ENCODE measurements at places on chromosomes 13 and 19.

- DNase-seq = no peak
These were observed 405.8 kb downstream of the FGF9 start for GRCh38 chr13:22076658-22077057.

DNA sequence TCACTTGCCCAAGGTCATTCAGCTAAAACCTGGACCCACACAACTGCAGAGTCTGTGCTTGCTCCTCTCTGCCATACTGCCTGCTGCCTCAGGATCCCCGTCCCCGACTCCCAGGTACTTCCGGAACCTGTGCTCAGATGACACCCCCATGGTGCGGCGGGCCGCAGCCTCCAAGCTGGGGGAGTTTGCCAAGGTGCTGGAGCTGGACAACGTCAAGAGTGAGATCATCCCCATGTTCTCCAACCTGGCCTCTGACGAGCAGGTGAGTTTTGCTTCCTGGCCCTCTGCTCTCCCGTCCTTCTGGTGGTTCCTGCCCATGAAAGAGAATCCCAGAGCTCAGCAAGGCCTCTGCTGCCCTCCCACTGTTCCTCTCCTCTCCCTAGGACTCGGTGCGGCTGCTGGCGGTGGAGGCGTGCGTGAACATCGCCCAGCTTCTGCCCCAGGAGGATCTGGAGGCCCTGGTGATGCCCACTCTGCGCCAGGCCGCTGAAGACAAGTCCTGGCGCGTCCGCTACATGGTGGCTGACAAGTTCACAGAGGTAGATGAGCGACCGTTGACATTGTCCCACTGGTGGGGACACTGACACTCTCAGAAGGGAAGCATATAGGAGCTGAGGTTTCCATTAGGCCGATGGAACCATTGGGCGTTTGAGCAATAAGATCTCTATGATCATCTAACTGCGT lies 22.9 kb downstream of the PPP2R1A start:
- no peak for DNase-seq

DNA sequence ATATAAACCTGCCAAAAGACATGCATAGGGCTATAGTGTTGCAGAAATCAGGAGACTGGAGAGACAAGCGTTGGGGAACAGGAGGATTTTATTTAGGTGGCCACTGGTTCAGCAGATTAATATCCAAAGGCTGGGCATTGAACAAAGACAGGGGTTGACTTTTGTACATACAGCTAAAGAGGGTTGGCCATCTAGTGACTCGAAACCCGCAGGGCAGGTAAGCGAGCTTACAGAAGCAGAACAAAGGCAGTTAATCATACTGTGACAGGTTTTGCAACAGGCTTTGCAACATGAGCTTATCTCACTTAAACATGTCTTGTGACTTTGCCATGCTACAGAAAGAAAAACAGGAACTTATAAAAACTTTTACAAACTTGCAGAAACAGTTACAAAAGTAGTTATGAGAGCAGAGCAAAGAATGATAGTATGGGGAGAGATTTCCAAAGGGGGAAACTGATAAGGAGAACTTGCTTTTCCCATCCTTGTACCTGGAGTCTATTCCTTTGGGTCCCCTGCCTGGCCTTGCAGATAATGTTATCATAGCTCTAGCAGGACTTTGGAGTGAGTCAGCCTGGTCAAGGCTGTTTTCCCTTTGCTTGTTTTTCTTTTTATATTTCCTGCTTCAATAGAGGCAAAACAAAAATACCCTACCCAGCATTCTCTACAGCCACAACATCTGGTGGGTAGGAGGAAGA lies 234.2 kb downstream of the PCDH17 start:
- no peak for DNase-seq

DNA sequence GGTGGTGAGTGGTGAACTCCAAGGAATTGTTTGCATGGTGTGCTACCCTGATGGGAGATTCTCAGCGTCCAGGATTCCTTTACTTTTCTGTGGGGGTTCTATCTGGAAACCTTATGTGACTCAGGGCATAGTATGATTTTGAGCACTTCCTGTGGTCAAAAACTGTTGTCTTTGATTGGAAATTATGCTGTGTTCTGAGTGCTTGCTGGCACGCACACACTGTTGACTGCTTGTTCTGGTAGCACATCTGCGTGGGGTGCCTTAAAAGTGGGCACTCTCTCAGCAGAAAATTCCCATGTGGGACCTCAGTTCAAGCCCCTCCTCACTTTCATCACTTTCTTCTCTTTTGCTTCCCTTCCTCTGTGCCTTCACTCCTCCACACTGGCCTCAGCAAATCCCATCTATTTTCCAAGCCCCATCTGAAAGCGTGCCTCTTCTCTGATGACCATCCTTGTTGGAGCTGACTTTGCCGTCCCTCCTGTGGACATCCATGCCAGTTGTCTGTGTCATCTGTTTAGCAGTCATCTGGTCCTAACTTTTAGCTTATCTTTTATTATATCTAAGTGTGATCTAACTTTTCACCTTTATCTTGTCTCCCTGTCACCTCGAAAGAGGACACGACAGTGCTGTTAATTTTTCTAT lies 56.4 kb upstream of the NPAS1 start:
- no peak for DNase-seq

GRCh38 chr13:34345258-34345965 lies 527.5 kb downstream of the RFC3 start:
- no peak for DNase-seq

DNA sequence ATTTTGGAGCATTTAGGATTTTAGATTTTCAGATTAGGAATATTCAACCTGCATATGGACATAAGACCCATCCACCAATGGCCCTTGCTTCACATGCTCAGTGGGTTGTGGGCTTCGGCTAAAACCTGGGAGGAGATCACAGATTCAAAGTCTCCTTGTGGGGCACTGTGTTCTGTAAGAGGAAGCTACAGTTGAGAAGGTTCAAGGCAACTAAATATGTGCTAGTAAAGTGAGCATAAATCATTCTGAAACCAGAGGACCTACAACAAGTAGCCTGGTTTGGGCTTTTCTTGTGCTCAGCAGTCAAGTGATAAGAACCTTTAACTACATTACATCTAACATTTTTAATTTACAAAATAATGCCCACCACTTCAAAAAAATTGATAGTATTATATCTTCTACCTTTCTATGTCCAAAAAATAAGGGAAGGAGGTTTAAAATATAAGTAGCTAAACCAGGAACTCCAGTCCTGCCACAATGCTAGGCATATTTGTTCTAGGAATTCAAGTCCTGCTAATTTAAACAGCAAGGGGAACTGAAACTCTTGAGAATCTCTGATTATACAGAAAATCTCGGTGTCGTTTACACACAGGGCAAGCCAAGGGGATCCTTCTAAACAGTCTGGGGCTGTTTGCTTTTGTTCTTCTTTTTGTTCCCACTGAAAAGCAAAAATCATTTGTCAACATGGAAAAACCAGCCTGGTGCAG lies 36.6 kb downstream of the FOXO1 start:
- DNase-seq = no peak

- no peak for DNase-seq
These were observed 56.0 kb downstream of the F2RL3 start for GRCh38 chr19:16944626-16945363.

DNA sequence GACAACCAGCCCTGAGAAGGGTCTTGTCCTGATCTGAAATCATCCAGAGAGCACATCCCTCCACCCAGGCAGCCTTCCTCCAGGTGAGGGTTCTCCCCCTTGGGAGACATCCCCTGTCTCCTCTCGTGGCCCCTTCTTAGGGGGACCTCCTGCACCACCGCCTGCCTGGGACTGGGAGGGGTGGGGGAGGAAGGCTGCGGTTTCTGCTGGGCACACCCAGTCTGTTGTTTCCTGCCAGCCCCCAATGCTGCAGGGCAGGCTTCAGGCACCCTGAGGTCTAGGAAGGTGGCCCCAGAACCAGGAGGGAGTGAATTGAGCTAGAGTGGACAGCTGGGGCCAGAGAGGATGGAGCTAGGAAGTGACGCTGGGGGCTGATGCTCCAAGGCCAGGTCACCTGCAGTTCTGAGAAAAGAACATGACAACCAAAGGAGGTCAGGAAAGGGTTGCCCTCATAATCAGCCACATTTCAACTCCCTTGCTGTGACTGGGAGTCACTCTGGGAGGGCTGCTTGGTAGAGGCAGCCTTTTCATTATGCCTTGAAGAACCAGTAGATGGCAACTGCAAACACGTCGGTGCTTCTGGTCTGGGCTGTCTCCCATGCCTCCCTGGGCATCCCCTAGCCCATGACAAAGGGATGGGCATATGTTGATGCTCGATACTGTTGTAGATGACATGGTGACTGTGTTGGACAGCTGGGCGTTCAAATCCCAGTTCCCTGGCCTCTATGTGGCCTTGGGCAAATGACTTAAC lies 1.4 kb downstream of the ARHGEF18 start:
- DNase-seq = no peak

DNA sequence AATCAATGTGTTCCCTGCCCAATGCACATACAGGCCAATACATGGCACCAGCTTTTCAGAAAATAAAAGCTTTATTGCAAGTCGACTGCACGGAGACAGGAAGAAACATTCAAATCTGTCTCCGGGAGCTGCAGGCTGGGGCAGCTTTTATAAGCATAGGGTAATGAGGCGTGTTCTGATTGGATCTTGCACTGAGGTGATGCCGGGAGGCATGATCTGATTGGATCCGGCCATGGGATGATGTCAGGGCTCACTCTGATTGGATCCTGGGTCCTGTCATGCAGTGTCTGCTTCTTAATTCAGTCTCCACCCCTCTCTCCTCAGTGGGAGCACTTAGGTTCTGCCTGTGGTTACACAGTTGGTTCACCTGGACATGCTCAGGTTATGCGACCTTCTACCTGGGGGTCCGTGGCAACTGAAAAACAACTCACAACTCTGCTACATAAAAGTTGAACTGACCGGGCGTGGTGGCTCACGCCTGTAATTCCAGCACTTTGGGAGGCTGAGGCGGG lies 11.8 kb upstream of the FBN3 start:
- DNase-seq = no peak

DNA sequence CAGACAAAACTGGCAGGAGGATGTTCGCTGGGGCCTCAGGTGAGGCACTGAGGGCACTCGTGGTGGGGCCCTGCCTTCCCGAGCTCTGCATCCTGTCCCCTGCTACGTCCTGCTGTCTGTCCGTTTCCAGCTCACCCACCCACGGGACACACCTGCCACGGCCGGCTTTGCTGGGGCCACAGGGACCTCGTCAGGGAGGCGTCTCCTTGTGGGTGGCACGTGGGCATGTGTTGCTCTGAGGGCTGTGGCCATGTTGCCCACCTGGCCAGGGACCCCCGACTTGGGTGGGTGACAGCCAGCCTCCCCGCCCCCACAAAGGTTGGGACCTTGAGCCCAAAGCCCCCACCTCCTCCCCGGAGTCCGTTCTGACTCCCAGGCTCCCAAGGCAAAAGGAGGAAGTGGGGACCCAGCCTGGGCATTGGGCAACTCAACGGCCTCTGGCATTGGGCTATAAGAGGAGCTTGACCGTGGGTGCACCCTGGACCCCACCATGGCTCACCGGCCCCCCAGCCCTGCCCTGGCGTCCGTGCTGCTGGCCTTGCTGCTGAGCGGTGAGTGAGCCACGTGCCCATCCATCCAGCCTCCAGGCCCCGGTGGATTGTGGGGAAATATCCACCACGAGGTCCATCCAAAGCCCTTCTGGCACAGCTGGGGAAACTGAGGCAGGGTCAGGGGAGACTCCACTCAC lies at the start of gene PRTN3:
PRTN3 (plus strand) TSS at position 481 of the 688 bp plus-strand sequence; CDS start at position 491, 10 bp downstream.
- no peak for DNase-seq

DNA sequence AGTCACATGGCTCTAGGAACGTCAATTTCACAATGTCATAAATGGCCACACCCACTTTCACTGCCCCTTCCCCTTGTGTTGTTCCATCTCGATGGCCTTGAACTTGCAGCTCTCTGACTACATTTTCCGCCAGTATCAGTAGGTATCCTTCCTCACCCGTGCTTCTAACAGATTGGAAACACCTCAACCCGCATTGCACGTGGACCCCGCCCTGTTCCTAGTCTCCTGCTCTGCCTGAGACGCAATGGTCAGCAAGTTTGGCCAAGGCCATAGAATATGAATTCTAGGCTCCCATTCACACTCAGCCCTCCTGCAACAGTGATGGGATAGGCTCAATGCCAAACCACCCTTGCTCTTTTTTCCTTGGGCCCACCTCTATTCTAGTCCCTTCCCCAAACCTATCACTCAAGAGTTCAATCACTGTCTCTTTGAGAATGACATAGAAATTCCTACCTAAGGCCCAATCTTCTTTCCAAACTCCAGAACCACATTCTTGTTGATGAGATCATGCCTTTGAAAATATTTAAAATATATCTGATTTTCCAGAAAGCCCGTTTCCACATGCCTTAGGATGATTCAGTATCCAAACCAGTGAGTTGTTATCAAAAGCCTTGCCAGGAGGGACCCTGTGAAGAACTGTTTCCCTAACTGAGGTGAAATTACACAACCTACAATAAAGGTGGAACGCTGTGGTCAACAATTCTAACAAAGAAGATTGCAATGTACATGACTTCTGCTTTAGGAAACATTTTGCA lies 334.6 kb downstream of the MYO16 start:
- DNase-seq = no peak

Data from stimulated activated CD4-positive, alpha-beta T cell treated with anti-CD3 and anti-CD28 coated beads, Interleukin-12 subunit alpha, Interleukin-12 subunit beta, amount 100 ng/mL, for 4 hours (primary cell).